Stimulated activated CD8-positive, alpha-beta memory T cell treated with anti-CD3 and anti-CD28 coated beads, Interleukin-4, amount 100 ng/mL, for 1 hour (primary cell): ENCODE measurements at places on chromosomes 11 and 22.

- DNase-seq: no peak
These were observed 464.6 kb downstream of the JRKL start for GRCh38 chr11:96854425-96854824.

DNA sequence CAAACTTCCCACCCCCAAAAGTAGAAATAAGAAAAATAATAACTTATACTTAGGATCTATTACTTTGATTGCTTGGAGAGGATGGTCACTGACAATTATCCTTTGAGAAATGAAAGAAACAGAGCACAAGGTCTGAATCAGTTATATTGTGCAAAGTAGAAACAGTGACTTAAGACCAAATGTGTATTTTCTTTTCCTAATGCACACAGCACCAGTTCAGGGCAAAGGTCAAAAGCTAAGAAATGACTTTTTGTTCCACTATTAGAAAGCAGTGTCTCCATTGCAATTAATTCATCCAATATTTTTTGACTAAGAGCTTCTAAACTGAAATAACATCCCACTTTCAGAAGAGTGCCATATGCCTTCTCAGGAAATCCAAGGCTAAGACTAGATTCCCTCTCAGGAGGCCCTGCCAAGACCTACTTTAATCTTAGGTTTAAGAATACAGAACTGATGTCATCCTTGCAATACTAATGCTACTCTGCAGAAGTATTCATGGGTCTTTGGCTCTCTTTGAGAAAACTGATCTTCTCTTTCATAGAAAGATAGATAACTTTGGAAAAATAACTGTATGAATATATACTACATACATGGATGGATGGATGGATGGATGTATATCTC lies 147.0 kb downstream of the APOL5 start:
- no peak for DNase-seq

DNA sequence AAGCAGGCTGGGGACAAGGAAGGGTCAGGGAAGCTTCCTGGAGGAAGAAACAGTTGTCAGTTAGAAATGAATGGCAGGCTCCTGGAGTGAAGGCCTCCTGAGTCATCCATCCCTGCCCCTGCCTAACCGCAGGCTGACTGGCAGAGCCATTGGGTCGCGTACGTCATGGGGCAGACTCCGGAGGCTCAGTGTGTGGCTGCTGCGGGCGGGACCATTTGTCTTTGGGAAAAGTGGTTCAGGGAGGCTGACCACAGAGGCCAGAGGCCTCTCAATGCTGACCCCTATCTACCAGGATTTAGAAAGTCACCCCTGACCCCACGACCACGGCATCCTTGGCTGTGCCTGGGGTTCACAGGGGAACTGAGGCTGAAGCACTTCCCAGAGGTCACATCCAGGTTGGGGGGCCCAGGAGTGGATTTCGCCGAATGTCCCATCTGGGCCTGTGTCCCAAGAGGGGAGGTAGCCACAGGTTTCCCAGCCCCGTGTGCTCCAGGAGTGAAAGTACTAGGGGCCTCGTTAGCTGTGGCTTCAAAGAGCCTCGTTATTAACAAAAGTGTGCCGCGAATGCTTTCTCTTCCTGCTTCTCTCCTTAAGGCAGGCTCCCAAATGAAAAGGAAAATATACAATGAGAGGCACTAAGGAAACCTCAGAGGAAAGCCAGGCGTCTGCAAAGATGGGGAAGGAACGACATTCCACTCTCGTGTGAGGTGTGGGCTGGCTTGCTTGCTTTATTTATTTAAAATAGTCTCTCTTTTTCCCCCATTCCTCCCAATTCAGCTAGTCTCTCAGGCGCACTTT lies 58.9 kb downstream of the FLRT1 start:
- DNase-seq: no peak

DNA sequence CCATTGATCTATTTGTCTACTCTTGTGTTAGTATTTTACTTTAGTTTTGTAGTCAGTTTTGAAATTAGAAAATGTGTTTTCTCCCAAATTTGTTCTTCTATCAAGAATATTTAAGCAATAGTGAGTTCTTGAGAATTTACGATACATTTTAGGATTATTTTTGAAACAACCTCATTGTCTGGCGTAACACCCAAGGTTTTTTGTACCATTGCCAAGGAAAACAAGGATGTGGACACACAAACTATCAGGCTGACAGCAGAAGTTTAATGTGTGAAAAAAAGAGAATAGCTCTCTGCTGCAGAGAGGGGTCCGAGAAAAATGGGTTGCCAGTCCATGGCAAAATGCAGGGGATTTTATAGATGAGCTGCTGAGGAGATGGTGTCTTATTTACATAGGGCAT lies 865.1 kb upstream of the CNTN5 start:
- DNase-seq: no peak

DNA sequence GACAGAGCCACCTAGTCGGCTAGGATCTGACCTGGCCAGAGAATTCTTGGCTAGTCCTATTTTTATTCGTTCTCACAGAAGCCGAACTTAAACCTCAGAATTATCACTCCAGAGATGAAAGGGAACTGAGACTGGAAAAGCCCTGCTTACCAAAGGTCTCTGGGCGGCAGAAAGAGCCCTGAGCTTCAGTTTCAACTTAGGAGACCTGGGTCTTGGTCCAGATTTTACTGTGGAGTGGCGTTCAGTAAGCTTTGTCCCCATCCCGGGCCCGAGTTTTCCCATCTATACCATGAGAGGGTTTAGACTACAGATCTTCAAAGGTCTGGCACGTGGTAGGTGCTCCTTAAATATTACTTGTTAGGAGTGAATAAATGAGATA lies 516 bp downstream of the NEU3 start:
- no peak for DNase-seq

DNA sequence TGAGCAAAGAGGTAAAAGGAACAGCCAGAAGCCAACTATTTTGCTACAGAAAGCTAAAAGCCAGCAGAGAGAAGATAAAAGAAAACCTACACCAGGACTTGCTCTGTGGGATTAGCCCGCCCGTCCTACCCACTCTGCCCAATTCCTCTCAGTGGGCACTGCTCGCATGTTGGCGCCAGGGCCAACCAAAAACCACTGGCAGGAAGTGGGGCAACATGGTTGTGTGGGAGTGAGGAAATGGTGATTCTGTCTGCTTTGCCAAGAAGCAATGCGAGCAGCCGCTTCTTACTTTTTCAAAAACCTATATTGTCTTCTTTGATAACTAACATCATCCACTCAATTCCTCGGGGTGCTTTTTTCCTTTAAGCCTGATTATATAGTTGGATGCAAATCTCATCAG lies 14.2 kb upstream of the APOA1 start:
- DNase-seq: no peak

GRCh38 chr11:122843281-122844141 lies 5.2 kb downstream of the CRTAM start:
- DNase-seq: no peak

- DNase-seq: no peak
These were observed 17.8 kb upstream of the GRIA4 start for GRCh38 chr11:105592035-105592434.

GRCh38 chr11:123519797-123520193 lies 89.7 kb downstream of the GRAMD1B start:
- DNase-seq: no peak

DNA sequence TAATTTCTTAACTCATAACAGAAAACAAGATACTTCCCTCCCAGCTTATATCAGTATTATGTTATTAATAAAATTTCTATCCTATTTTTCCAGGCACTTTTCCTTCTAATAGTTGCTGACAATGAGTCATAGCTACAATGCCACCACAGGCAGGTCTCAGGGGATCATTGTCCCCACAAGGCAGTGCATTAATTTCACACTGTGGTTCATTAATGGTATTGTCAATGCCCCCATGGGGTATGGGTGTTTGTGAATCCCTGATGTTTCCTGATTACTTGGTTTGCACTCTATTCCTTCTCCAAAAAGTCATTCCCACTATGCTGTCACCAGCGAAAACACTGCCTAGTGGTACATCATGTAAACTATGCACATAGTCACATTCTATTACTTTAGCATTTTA lies 345.5 kb upstream of the CTSC start:
- DNase-seq: no peak

GRCh38 chr11:126809514-126810289 lies 190.9 kb downstream of the KIRREL3 start:
- DNase-seq: no peak

DNA sequence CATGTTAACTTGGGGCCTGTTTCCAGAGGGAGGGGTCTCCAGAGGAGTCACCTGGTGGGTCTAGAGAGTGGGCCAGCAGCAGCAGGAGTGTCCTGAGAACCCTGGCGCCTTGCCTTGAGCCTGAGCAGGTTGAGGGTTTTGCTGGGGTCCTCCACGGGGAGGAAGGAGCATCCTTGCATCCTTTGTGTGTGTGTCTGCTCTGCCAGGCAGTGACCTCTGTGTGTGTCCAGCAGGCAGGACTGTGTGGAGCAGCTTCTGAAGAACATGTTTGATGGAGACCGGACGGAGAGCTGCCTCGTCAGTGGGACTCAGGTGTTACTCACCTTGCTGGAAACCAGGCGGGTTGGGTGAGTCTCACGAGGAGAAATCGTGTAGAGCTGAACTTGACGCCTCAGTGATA lies 55.7 kb downstream of the SBF1 start:
- no peak for DNase-seq

- DNase-seq: no peak
These were observed 23.9 kb upstream of the SCGB1A1 start for GRCh38 chr11:62394825-62395538.

DNA sequence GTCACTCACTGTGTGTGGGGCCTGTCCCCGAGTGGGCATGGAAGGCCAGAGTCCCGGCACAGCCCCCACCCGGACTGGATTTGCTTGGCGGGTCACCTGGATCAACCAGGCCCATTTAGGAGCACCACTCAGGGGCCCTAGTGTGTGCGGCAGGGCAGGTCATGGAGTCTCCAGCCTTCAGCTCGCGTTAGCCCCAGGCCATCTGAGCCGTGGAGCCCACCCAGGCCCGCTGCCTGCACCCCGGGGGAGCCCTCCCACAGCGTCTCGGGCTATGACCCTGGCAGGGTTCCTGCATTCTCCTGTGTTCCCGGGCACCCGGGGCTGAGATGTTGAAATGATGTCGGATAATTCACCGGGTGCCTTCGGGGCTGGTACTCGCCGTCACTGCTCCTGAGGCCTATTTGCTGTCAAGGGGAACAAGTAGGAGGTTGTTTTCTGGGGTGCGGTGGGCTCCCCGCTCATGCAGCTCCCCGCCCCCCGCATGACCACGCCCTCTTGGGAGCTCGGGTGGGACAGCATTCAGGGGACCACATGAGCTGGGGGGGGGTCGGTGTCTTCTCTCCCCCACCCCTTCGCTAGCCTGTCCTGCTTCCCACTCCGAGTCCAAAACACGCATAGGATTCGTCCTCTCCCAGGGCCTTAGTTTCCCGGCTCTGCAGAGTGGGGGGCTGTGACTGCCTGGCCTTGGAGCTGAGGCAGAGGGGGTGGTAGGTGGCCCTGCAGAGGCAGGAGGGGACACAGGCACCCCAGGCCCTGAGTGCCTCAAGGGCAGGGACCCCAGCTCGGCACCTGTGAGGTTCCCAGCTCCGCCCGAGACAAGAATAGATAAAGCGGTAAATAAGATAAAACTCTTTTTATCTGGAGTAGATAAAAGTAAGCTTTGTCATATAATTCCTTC lies 77.2 kb downstream of the KCNQ1 start:
- DNase-seq: no peak

DNA sequence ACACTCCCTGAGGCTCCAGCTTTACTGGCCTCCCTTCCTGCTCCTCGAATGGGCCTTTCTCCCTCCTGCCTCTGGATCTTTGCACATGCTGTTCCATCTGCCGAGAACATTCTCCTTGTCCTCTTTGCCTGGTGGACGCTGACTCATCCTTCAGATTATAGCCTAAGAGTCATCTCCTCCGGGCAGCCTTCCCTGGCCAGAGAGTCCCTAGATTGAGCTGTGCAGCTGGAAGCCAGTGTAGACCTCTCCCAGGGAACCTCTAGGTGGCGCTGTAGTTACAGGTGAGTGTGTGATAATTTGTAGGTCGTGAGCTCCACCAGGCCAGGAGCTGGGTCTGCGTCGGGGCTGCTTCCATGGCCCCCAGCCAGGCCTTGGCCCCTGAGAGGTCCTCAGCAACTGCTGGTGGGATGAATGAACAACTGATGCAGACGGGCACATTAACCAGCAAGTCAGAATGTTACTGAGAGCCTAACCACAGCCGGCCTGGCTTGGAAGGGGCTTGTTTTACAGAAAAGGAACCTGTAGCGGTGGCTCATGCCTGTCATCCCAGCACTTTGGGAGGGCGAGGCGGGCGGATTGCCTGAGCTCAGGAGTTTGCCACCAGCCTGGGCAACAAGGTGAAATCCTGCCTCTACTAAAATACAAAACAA lies 8.7 kb downstream of the PNPLA5 start:
- DNase-seq: no peak

GRCh38 chr11:18367431-18367830 lies 26.9 kb upstream of the LDHA start:
- DNase-seq: no peak

DNA sequence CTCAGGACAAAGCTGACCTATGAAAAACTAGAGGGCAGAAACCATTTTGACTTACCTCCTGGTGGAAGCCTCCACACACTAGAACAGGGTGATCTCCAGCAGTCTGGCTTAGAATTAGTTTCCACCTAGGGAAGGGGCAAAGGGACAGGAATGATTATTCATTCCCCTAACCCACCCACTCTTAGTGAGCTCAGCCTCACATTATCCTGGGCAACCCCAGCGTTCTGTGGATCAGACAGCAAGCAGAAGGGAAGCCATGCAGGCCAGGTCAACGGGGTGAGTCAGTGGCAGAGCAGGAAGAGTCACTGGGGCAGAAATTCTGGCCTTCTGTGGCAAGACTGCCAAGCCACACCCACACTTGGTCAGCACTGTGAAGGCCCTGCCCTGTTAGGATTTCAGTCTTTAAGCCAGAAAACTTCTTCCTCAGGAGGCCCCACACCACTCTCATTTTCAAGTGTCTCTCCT lies 10.5 kb downstream of the NUMA1 start:
- no peak for DNase-seq

DNA sequence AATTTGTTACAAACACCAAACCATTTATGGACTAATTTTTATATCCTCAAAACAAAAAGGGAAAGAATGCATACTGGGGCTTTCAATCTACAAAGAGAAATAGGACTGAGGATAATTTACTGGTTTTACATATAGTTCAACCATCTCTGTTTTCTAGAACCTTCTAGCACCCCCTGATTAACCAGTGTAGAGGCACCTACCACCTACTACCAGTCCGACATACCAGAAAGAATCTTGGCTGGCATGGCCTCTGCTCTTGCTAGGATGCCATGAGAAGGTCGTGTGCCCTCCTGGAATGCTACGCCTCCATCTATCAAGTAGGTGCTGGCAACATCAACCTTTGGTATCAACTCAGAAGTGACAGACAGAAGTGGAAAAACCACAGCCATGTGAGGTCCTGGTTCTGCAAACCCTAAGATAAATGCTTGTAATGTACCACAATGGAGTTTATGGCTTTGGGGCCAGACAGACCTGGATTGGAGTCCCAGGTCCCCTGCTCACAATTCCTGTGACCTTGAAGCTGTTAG lies 28.2 kb downstream of the MYH9 start:
- DNase-seq: no peak

GRCh38 chr11:6251120-6251733 lies 8.4 kb upstream of the CCKBR start:
- no peak for DNase-seq

GRCh38 chr22:47032091-47032943 lies 269.9 kb downstream of the TBC1D22A start:
- DNase-seq: no peak
